Mesenteric fat pad (tissue), 1 donor: ENCODE measurements at places on chromosomes 16 and 17. TPM values are rescaled to one million over a fixed set of nuclear protein-coding genes. Genes with fewer than 3 reads are reported as not detected.

PABPN1L gene
- total RNA-seq: not detected

PARD6A gene
- 3.9 TPM for total RNA-seq

ZNF423 gene
- total RNA-seq: 13.5 TPM

CDH5 gene
- total RNA-seq: 121 TPM

RNF43 gene
- total RNA-seq: not detected

PRDM7 gene
- not detected for total RNA-seq

TUFM gene
- 113 TPM for total RNA-seq

CCL1 gene
- total RNA-seq: not detected

KRT16 gene
- 5.5 TPM for total RNA-seq

RND2 gene
- total RNA-seq: 0.45 TPM

PRSS22 gene
- not detected for total RNA-seq

UTS2R gene
- not detected for total RNA-seq

CTRB2 gene
- 4.1 TPM for total RNA-seq

KRTAP4-9 gene
- not detected for total RNA-seq

TERB1 gene
- total RNA-seq: not detected

CCL11 gene
- 4.0 TPM for total RNA-seq

TIGD7 gene
- total RNA-seq: 5.2 TPM

SCIMP gene
- 7.6 TPM for total RNA-seq

DNAI2 gene
- not detected for total RNA-seq

GAST gene
- not detected for total RNA-seq

DYNLRB2 gene
- not detected for total RNA-seq

GRB7 gene
- 0.29 TPM for total RNA-seq

TBX2 gene
- total RNA-seq: 16.1 TPM

SYNGR3 gene
- not detected for total RNA-seq

TRPV2 gene
- 43.7 TPM for total RNA-seq

WFIKKN2 gene
- total RNA-seq: 0.16 TPM

WFDC1 gene
- 1.4 TPM for total RNA-seq
